Left ventricle myocardium superior (tissue), 1 donor: ENCODE measurements at places on chromosomes 7 and 10.

GRCh38 chr7:102096706-102097427, 189.8 kb upstream of the SH2B2 start:
- DNase-seq, result no peak

GRCh38 chr10:17029581-17030271, 99.9 kb downstream of the CUBN start:
- DNase-seq, result peak; percentile 74

- no peak for DNase-seq
Measured at GRCh38 chr7:29099896-29100847, 46.2 kb downstream of the CPVL start.

DNA sequence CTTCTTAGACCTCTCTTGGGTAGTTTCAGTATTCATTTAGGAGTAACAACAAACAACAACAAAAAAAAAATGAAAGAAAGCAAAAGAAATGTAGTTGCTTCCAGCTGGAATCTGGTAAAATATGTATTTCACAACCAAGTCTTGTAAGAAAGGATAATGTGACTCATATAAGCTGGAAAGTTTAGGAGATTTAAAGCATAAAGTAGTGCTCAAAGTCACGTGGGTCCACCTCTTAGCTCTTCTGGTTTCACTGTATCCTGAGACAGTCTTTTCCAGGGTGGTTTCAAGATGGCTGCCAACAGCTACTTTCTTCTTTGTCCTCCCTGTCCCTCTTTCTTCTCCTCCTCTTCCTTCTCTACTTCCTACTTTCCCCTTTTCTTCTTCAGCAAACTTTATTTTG, 69.5 kb upstream of the CDK13 start:
- DNase-seq, result no peak

- DNase-seq, result no peak
Measured at GRCh38 chr10:87816898-87817608, 973 bp downstream of the ATAD1 start.

GRCh38 chr7:48298779-48299178, 127.5 kb downstream of the ABCA13 start:
- DNase-seq, result no peak

DNA sequence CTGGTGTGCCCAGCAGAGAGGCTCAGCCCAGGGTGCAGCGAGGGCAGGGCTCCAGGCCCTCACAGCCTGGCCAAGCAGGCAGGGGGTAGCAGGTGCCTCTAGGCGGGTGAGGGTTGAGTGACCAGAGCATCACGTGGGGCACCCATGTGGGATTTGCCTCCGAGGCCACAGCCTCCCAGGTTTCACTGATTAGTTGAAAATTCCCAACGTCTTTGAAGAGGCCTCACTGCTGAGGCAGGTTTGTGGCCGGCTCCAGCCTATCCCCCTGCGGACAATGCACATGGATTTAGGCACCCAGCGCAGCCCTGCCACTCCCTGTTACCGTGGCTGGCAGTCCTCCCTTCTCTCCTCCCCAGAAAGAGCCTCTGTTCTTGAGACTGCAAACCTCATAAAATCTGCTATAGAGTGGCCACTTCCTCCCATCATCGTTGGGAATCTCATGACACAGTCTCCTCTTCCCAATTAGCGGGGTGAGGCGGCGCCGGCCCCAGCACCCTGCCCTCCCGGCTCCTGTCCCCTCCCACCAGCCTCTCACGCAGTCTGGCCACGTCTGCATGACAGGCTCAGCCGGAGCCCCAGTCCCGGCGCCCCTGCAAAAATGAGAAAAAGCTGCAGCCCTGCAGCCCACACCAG, 10.8 kb downstream of the MYL10 start:
- DNase-seq, result no peak

- no peak for DNase-seq
Measured at GRCh38 chr10:26858707-26859034, 2.1 kb downstream of the ABI1 start.

GRCh38 chr7:148524479-148525224, 65.9 kb upstream of the C7orf33 start:
- DNase-seq, result no peak

DNA sequence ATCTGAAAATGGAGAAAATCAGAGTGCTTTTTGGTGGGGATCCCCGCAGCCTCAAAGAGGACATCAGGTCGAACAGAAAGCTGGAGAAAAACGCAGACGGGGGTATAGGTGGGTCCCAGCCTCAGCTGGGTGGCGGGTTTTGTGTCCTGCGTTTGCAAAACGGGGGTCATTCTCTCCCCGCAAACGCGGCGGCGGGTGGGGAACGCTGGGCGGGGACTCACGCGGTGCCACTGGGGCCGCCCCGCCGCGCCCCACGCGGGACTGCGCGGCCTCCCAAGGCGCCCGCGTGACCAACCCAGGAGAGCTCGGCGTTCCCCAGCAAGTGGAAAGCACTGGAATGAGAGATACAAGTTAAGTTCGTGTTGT, 806 bp upstream of the VIPR2 start:
- DNase-seq, result peak; percentile 41

DNA sequence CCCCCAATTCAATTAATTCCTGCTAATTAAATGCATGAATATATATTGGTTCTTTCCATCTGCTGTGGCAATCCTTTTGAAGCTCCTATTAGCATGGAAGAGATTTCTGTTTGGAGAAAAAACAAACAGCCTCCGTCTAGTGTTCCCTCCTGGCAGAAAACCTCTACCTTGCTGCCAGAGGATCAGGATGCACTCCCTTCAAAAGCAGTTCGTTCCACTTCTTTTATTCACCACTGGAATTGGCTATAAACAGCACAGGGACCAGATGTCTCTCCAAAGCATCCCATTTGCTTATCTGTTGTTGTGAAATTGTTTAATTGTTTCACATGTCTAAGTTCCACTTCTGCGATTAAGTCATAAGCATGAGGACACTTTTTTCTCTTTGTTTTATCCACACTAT, 77.8 kb upstream of the PTN start:
- no peak for DNase-seq

- DNase-seq, result no peak
Measured at GRCh38 chr10:12699258-12699700, 302.2 kb downstream of the CCDC3 start.

DNA sequence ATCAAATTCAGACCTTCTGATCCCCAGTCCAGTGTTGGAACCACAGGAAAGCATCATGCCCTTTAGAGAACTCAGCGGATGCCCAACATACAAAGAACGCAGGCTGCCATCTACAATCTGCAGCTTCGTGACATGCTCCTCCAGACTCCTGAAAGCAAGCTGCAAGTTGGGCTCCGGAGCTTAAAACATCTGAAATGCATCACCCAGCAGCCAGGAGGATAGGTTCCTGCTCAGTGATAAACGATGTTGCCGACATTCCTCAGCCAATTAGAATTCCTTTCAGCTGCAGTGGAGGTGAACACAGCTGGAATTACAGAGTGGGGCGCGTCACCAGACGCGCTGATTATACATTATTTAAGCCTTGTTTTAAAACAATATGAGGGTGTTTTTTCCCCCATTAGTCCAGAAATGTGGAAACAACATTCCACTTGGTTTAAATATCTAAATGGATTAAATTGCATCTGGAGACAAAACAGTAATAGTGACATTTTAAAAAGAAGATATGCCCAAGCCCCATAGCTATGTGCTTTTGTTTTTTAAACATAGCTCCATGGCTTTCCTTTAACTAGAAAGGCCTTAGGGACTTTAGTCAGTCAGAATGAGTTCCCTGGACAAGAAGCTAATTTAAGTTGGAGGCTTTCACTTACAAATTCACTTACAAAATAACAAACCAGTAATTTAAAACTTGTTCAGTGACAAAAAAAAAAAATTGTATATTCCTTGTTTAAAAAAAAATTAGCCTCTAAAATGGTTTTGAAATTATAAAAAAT, 6.3 kb downstream of the SMURF1 start:
- no peak for DNase-seq

- no peak for DNase-seq
Measured at GRCh38 chr10:82856957-82857613, 982.1 kb downstream of the NRG3 start.

DNA sequence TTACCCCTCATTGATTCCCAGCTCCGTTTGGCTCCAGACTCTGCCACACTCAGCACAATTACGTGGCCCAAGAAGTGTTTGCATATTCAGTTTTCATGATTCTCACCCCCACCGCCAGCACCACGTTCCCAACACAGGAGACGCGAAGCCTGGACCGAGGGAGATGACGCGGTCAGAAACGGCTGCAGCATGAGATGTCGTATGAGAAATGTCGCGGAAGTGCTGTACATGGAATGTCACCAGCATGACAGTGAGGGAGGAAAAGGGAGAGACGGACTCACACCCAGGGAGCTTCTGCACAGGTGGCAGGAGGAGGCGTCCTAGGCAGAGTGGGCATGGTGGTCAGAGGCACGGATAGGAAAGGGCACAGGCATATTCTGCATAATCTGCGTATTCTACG, 188.3 kb downstream of the WDR37 start:
- DNase-seq, result no peak

- peak; percentile 88 for DNase-seq
Measured at GRCh38 chr7:44309271-44310091, 15.9 kb downstream of the CAMK2B start.

DNA sequence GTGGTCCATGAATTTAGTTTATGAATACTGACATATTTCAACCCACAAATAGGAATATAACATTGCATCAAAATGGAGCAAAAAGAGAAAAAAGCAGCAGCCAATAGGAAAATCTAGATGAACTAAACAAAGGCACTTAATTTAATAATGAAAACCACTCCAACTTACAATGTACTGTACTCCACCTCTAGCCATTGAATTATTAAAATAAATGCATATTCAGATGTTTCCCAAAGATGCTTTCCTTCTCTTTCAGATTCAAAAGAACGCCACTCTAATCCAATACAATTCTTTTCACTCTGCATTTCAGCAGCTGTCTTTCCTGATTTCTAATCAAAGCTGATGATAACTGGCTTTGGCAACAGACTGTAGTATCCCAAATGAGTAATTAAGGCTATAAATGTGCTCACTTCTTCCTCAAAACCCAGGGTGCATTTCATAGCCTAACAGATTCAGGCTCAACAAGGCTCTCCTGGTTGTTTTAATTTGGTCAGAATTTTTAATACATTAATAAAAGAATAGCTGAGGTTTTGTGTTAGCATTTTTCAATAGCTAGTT, 577.1 kb downstream of the PARD3 start:
- no peak for DNase-seq

DNA sequence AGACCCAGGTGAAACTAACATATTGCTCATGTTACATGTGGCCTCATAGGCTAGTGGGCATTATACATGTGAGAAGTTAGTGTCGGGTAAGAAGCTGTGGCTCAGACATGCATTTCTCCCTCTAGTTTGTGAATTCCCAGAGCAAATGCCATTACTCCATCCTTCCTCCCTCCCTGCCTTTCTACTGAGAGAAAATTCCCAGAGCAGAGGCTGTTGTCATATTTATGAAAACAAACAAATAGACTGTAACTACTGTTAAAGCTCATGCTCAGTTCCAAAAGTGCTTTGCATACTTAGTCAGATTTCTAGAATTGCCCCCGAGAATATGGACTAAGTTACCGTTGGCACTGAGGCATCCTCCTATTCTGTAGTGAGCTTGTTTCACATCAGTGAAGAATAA, 29.0 kb downstream of the ZNRF2 start:
- no peak for DNase-seq

DNA sequence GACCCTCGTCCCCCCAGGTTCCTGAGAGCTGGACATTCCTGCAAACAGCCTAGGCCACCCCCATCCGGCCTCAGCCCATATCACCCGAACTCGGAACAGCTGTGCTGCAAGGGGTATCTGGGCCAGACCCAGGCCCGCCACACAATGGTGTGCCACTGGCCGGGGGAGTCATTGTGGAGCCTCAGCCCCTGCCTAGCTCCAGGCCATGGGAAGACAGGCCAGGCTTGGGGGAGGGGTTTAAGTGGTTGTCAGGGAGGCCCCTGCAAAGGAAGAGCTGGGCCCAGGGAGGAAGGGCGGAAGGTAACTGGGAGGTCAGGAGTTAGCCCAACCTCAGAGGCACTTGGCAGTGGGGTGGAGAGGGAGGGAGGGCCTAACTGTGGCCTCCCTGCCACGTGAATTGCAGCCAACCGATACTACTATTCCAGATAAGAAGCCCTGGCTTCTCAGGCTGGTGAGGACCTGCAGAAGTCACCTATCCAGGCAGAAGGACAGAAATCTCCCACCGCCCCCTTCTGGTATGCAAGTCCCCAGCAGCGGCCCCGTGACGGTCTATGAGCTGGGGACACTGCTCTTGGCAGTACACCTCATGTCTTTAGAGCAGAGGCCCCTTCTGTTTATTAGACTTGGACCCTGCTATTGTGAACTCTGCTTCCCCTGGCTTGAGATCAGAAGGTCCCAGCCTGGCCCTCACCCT, 26.8 kb downstream of the VSIR start:
- peak; percentile 75 for DNase-seq

GRCh38 chr7:124792002-124792401, 26.4 kb upstream of the GPR37 start:
- no peak for DNase-seq

DNA sequence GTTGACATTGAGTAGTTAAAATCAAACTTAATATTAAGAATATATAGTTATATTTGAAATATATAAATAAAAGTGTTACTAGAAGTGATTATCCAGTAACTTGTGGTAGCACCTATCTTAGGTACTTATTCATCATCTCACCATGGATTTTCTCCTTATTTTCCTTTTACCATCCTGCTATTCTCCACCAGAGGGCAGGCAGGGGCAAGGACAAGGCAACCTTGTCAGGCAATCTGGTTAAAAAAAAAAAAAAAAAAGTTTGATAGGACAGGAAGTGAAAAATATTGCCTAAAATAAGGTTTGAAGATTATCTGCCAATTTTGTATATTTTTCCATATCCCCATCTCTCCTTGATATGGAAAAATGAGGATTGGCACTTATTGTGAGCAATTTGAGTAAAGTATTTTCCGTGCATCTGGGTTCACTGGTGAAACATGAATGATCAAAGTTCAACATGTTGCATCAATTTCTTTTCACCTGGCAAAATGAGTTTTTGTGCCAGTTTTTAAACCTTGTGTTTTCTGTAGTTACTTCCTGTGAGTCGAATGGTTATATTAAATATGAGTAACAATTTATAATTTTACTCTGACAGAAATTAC, 256.7 kb downstream of the AGMO start:
- peak; percentile 37 for DNase-seq

GRCh38 chr7:50618281-50618680, 53.1 kb upstream of the DDC start:
- DNase-seq, result no peak

GRCh38 chr10:88066876-88067275, 203.5 kb downstream of the PTEN start:
- DNase-seq, result no peak

- no peak for DNase-seq
Measured at GRCh38 chr7:22864855-22865601, 42.4 kb upstream of the TOMM7 start.

- DNase-seq, result peak; percentile 69
Measured at GRCh38 chr10:132961787-132962622, 19.6 kb upstream of the CFAP46 start.

- no peak for DNase-seq
Measured at GRCh38 chr7:120825152-120825551, 32.8 kb downstream of the TSPAN12 start.

DNA sequence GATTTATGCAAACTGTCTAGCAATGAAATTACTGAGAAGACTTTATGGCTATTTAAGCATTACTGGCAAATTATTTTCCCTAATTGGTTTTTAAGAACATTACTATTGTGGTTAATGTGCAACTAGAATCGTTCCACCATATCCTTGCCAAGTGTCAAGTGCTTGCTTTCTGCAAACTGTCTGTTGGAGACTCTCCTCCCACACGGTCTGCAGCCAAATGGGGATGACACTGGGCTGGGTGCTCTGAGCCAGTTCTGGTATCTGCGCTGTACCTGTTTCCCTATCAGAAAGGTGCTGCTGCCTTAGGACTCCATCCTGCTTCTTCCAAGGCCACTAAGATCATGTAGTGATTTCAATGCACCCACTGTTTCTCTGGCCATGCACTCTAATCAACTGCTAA, 110.4 kb downstream of the RAMP3 start:
- DNase-seq, result no peak
